ENCODE measurements at places on chromosomes 3 and 15.

DNA sequence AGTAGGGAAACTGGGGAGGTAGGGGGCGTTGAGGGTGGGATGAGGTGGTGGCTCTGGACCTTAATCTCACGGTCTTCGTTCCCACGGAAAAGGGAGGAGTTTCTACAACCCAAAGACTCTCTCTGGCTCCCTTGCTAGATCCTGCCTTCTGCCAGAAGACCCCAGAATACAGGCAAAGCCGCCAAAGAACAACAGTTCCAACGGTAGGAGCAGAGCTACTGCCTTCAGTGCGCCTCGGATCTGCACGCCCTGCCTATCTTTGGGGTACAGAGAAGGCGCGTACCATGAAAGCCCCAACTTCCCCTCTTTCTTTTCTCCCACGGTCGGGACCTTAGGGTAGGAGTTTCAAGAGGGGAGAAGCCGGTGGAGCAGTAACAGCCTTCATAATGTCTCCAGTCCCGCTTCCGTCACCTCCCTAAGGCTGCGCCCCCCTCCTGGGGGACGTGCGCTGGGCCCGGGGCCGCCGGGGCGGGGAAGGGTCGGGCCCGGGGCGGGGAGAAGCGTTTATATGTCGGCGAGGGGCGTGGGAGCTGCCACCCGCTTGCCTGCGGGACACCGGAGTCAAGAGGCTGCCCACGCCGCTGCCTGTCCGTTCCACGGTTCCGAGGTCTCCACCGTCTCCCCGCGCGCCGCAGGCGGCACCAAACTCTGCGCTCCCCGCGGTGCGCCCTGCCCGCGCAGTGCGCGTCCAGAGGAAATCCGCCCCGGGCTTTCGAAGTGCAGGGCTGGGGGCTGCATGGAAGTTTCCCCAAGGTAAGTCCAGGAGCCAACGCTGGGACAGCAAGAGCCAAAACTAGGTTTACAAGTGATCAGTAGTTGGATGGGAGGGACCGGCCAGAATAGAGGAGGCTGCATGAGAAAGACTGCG, at the start of gene COL6A6:
COL6A6 (plus strand) TSS at position 533 of the 868 bp plus-strand sequence. CDS start 43,188 bp downstream, outside the sequence.
- DNase-seq = peak; percentile 5

DNA sequence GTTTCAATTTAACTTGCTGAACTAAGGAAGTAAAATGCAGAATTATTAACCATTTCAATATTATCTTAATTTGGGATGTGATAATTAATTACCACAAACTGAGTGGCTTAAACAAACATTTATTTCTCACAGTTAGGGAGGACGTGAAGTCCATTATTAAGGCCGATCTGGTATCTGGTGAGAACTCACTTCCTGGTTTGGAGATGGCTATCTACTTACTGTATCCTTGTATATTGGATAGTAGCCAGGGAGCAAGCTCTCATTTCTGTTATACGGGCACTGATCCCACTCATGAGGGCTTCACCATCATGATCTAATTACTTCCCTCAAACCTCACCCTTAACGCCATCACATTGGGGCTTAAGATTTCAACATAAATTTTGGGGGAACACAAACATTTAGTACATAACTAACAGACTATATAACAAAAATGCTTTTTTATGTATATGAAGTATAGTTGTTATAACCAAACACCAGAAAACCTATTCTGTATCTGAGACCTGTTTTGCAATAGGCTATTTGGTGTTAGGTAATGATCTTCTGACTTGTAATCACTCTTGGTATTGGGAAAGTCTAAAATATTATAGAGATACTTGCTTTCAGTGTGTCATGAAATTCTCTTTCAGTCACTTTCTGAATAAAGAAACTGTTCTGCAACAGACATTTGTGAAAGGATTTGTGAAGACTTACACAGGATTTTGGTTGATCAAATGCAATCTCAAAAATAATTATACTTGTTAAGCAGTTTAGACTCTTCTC, 4.7 kb upstream of the KPNA4 start:
- no peak for DNase-seq

- DNase-seq = no peak
Measured at GRCh38 chr3:18334837-18335601, 90.1 kb downstream of the SATB1 start.

DNA sequence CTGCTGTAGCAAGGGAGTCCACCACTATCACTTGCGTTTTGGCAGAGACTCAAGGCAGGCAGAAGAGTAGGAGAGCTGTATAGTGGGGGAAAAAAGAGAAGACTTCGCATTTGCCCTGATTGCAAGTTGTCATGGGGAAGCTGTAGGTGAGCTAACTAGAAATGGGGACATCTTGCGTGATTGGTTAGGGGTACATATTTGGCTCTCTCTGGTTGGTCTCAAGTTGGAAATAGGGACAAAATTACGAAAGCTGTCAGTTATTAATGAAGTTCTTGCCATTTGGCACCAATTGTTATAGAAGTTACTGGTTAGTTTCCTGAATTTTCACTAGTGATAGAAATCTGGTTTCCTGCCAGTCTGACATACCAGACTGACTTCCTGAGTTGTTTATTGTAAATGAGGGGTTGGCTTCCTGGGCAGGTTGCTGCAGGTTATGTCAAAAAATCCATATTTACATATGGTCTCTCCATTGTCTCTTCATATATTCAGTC, 8.2 kb upstream of the SENP7 start:
- no peak for DNase-seq

- peak; percentile 34 for DNase-seq
Measured at GRCh38 chr3:66800941-66801545, 197.1 kb upstream of the KBTBD8 start.

DNA sequence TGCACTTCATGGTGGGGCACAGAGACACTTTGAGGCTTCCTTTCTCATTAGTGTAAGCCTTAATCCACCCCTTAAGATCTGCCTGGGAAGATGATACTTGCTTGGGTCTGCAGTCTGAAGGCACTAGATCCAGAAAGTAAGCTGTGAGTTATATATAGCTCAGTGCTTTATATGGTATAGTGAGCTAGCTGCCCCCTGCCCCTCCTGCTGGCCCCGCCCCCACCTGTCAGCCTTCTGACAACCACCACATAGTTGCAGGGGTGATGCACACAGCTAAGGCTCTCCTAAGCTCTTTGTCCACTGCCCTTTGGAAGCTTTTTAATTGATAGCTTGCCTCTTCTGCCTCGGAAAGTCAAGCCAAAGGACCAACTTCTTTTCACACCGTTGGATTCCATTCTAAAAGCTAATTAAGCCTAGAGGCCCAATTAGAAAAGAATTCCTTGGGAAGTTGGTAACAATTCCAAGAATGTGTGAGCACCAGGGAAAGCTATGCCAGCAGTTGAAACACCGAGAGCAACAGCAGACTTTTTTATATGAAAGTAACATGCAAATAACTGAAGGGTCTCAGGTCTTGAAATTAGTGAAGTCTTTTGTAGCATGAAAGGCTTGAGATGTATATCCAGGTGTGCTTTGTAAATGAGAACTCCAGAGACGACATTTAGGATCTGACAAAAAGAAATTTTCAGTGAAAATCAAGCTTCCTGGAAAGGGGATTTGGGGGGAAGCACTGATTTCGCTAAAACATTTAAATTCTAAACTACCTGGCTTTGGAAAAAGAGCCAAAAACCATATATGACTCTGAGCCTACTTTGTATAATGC, 2.3 kb downstream of the TPM1 start:
- peak; percentile 69 for DNase-seq

DNA sequence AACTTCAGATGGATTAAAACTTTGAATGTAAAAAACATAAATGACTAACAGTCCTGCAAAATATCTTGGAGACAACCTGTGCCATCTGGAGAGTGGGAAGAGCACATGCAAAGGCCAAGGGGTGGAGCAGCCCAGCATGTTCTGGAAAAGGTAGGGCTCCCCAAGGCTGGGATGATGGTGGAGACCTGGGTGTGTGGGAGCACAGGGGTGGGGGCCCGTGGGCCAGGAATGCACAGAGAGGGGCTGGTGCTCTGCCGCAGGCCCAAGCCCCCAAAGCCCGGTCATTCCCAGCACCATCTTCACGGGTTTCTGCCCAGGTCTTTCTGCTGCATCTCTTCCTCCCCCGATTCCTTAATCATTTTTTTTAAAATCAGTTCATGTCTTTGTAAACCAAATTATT, 9.7 kb upstream of the GATA2 start:
- no peak for DNase-seq

GRCh38 chr15:70248116-70249025, 150.7 kb upstream of the TLE3 start:
- DNase-seq = no peak

DNA sequence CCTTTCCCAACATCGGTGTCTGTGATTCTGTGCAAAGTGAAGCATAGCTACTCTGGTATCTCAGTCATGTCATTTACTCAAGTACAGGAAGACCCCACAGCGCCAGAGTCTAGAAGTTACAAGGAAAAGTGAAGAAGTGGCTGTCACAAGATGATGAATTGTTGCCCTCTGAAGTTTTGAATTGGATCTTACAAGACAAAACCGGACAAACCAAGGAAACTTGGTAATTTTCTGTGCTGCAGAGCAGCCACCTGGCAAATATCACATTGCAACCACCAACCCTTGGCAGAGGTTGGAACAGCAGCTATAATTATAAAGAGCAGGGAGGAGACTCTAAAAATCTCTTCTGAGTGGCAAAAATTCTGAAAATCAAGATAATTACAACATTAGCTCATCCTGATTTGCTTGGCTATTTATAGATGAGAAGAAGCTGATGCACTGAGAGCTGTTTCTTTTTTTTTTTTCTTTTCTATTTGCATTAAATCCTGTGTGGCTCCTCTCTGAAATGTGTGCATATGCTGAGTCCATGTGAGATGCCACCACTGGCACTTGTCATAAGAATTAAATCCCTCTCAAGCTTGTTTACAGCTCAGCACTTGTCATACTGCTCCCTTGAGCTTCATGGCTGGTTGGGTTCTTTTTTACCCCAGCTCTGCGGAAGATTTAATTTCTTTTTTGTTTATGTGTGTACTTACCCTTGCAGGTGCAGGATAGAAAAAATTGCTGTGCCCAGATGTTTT, 68.0 kb upstream of the MNS1 start:
- DNase-seq = no peak

Data from choroid plexus epithelial cell (primary cell).